ENCODE measurements at places on chromosomes 3 and 15. TPM values are rescaled to one million over a fixed set of nuclear protein-coding genes. Genes with fewer than 3 reads are reported as not detected.

The CTXN2 gene
- total RNA-seq = not detected

The AGBL1 gene
- total RNA-seq = not detected

The MYL3 gene
- not detected for total RNA-seq

The ESYT3 gene
- 2.2 TPM for total RNA-seq

The ASB7 gene
- 14.9 TPM for total RNA-seq

The RPN1 gene
- 384 TPM for total RNA-seq

The PCSK6 gene
- 0.43 TPM for total RNA-seq

The SELENOK gene
- total RNA-seq = 28.2 TPM

The FOXL2 gene
- total RNA-seq = 0.11 TPM

The ZIC1 gene
- 0.32 TPM for total RNA-seq

The IL20RB gene
- total RNA-seq = 0.91 TPM

The CCDC33 gene
- total RNA-seq = not detected

The SAMD7 gene
- not detected for total RNA-seq

The BCHE gene
- not detected for total RNA-seq

The RPUSD2 gene
- total RNA-seq = 8.2 TPM

The IMPG2 gene
- total RNA-seq = 0.39 TPM
